ENCODE measurements at places on chromosomes 11 and 22.
A peak's percentile ranks its signal among the peaks of the same experiment; 100 is the strongest.

DNA sequence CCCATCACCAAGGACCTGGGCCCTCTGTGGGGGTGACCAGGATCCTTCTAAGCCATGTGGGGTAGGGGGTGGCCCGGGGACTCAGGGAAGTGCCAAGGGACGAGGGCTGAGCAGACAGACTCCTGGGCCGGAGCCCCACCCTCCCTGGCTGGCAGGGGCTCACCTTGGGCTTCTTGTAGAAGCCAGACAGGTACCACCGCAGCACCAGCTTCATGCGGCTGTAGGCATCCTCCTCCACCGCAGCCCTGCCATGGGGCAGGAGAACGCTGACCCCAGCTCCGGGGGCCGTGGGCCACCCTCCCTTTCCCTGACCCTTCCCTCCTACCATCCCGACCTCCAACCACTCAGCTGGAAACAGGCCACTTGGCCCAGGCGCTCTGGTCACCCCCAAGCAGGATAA, 45.9 kb upstream of the CARS1 start:
- no peak for DNase-seq

- DNase-seq, result no peak
Measured at GRCh38 chr22:29431986-29432385, 6.4 kb upstream of the RFPL1 start.

DNA sequence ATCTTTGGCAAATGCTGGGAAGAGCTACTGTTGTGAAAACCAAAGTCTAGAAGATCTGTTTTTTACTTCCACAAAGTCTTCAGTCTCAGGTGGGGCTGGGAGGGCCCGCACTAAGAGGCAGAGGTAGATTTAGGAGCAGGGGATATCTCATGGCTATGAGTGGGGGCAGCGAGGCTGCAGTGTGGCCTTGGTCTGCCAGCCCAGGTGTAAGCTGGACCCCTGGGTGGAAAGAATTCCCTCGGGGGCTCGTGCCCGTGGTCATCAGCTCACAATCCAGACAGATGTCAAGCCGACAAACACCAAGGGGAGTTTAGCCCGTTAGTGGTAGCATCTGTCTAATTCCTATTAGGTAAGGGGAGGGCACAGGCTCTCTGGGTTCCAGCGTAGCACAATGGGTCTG, 9.0 kb downstream of the PKNOX2 start:
- DNase-seq, result no peak

GRCh38 chr11:58578136-58578634, 678 bp upstream of the ZFP91 start:
- DNase-seq, result peak; percentile 96

DNA sequence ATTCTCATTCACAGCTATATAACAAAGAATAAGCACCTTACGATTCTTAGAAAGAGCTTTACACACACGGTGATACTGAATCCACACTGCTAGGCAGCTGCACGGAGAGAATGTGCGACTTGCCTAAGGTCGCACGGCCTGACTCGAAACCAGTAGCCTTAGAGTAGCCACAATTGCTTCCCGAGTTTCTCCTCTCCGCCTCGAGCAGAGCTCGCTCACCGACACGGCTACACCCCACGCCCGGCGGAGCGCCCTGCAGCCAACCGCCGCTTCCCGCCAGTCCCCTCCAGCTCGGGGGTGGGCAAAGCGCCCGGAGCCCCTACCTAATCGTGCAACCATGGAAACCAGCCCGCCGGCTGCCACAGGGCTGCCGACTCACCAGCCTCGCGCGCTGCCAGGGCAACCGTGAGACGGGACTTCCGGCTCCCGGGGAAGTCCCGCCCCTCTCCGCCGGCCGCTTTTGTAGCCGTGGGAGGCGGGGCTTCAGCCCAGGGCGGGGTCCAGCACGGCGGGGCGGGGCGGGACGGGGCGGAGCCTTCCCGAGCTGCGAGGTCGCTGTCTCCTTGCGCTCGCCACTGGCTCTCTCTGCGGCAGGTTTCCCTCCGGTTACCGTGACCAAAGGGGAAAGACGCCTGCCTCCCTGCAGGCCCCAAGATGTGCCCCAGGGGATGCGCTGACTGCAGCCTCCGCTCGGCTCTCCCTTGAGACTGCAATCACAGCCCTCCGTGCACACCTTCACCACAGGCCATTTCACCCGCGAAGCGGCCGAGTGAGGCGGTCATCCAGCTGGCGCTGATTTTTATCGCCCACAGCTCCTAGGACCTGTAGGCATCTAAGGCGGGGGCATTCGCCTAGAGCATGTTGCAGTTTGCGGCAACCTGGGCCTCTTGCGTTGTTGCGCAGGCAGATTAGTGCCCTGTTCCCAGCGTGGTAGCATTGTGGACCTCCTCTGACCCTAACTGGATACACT, 1.1 kb downstream of the BSCL2 start:
- DNase-seq, result peak; percentile 98

GRCh38 chr11:8219257-8220021, 44.2 kb downstream of the LMO1 start:
- no peak for DNase-seq

DNA sequence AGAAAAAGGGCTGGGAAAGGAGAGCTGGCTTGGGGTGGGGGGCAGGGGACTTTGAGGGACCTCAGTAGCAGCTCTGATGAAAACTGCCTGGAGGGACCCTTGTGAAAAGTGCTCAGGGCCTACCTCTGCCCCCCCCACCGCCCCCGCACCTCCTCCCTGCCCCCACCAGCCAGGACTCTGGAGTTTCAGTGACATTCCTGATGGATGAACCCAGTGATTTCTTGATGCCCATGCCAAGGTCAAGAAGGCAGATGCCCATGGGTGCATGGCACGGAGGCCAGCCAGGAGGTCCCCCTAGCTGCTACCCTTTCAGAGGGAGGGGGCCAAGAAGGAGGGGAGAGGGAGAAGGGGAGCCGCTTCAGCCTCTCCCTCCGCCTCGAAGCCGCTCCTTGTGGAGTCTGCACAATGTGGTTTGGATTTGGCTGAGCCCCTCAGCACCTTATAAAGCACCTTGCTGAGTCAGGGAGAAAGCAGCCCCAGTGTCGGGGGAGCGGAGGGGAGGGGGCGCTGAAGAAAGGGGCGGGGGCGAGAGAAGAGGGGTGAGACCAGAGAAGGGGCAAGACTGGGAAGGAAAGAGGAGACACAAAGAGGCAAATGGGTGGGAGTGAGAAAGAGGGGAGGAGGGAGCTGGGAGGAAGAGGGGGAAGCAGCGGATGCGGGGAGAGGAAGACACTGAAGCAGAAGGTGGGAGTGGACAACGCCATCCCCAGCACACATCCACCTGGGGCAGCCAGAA, 2.1 kb upstream of the CLCF1 start:
- DNase-seq, result no peak

DNA sequence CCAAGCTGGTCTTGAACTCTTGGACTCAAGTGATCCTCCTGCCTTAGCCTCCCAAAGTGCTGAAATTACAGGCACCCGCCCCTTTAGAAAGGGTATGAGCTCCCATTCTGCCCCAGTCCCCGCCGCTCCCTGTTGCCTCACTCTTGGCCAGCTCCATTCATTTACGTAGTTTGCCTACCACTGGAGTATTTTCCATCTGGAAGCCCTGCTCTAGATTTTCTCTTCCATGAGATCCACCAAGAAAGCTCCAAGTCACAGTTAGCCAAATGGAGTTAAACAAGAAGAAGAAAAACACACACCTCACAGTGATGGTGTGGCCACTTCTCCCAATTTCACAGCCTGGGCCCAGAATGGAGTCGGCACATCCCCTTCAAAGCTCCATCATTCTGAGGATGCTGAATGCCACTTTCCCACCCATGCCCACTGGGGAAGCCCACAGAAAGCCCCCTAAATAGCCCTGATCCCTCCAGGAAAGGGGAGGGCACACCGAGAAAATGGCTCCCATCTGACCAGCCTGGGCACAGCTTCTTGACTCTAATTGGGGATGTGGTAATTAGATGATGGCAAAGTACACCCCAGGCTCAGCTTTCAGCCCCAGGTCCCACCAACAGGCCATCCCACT, 381.2 kb downstream of the MN1 start:
- no peak for DNase-seq

DNA sequence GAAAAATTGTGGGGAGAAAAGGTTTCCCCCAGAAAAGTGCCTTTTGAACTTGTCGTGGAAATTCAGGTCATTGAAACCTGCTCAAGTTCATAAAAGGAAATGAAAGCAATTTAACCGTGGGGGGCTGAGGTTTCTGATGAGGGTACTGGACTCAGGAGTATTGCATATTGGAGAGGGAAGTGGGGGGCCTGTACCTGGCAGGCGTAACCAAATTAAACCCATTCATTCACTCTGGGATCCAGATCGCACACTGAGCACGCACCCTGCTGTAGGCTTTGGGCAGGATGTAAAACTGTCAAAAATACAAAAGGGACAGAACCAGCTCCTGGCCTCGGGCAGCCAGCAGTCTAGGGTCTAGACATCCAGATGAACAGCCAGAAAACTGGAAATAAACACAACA, 1517.4 kb downstream of the BRD1 start:
- DNase-seq, result no peak

DNA sequence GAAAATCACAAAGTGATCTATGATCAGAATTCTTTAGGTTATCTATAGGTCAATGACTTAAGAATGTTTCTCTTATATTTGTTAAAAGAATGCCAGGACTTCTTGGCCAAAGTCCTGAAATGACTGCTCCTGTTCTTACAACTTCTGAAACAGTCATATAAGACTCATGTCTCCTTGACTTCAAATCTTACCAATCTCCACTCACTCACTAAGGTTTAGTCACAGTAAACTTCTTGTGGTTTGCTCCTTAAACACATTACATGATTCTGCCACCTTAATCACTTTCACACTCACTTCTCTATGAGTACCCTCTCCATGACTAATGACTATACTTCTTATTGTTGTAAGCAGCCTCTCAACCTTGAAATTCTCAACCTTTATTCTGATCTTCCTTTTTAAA, 648.7 kb upstream of the CCDC179 start:
- no peak for DNase-seq

GRCh38 chr11:65459552-65459951, 37.0 kb downstream of the NEAT1 start:
- no peak for DNase-seq

GRCh38 chr22:23753385-23753784, 840 bp downstream of the VPREB3 start:
- DNase-seq, result no peak

GRCh38 chr11:1924646-1925372, 5.3 kb downstream of the TNNT3 start:
- peak; percentile 49 for DNase-seq

- DNase-seq, result no peak
Measured at GRCh38 chr11:77183431-77183984, 55.5 kb downstream of the MYO7A start.

DNA sequence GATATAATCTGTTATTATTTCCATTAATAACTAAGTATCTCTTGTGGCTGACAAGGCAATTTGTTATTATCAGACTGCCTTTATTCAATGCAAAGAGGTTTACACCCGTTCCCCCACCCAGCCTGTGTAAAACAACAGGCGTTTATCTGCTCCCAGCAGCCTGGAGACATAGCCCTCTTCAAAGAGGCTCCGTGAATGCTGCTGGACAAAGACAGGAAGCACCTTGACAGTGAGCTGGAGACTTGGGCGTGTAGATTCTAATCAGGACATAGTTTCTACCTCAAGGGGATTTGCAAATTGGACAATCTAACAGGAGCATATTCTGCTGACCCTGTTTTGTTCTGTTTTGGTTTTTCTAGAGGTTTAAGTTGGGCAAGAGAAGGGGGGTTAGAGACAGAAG, 733.0 kb upstream of the KIRREL3 start:
- no peak for DNase-seq

DNA sequence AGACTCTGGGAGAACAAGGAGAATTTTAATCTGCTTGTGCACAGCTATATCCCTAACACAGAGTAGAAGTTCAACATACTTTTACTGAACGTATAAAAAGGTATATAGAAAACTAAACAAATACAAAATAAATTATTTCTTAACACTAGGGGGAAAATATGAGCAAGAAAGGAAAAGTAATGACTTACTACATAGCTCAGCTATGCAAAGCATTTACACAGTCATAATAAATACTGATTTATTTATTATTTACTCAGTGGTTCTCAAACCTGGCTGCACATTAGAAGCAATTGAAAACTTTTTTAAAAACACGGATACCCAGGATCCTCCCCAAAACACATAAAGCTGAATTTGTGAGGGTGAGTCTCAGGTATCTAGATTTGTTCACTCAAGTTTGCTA, 182.5 kb downstream of the TTC28 start:
- no peak for DNase-seq

- no peak for DNase-seq
Measured at GRCh38 chr11:48111891-48112290, 104.7 kb upstream of the OR4B1 start.

DNA sequence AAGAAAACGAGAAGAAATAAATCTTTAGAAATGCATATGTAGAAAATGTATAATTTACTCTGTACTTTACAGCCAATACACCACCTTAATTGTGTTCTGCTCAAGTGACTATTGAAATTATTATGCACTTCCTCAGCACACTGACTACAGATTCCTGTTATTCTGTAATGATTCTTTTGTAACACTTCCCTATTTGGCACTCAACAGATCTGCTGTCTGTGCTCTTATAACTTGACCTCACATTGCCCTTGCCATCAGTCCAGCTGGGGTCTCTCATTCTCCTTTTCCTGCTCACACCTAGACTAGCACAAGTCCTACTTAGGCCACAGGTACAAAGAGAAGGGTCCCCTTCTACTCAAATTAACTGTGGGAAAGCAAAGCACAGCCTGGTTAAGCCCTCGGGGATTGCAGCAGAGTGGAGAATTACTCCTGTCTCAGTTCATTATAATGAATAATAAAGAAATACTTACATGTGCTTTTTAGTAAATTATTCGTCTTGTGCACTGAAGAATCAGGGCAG, 860.4 kb downstream of the OPCML start:
- DNase-seq, result no peak

DNA sequence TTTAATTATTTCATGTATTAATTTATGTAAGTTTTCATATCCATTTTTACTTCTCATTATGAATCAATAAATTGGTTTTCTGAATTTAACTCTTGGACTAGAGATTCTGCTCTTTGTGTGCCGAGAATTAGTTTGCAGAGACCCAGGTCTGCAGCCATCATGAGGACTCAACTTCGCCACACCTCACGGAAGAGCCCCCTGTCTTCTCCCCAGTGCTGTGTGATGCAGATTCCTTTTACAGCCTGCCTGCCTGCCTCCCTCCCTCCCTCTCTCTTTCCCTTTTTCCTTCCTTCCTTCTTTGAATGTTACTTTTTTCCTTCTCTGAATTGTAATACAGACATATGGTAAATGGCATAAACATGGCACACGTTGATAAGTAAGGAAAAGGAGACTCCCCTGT, 947.7 kb downstream of the TBC1D22A start:
- no peak for DNase-seq

- no peak for DNase-seq
Measured at GRCh38 chr11:76622493-76623094, 48.0 kb downstream of the LRRC32 start.

DNA sequence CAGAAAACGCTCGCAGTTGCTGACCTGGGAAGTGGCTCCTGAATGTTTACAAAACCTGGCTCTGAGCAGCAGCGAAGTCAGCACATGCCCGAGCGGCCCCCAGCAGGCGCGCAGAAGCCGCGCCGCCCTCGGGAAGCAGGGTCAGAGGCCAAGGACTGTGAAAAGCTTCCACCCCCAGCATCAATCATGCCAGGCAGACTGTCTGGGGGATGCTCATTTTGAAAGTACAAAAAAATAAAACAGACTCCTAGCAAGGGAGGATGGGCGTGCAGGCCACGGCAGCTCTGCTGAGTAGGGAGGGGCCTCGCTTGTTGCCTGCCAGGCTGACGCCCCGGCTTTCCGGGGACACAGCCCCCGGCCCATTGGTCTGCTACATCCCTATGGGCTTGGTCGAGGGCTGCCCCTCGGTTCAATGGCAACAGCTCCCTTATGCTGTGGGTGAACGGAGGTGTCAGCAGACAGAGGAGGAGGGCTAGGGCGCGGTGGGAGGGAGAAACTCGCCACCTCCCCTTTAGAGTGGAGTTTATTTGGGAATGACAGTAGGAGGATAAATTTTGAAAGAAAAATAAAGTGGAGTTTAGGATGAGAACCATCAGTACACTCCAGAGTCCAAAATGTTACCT, 37.7 kb upstream of the GNB1L start:
- DNase-seq, result peak; percentile 43
